NB4 (cell line): ENCODE measurements at places on chromosomes 1 and 21.

GRCh38 chr1:27099587-27100334 is 55.2 kb downstream of the SLC9A1 start:
- peak; percentile 90 for DNase-seq

DNA sequence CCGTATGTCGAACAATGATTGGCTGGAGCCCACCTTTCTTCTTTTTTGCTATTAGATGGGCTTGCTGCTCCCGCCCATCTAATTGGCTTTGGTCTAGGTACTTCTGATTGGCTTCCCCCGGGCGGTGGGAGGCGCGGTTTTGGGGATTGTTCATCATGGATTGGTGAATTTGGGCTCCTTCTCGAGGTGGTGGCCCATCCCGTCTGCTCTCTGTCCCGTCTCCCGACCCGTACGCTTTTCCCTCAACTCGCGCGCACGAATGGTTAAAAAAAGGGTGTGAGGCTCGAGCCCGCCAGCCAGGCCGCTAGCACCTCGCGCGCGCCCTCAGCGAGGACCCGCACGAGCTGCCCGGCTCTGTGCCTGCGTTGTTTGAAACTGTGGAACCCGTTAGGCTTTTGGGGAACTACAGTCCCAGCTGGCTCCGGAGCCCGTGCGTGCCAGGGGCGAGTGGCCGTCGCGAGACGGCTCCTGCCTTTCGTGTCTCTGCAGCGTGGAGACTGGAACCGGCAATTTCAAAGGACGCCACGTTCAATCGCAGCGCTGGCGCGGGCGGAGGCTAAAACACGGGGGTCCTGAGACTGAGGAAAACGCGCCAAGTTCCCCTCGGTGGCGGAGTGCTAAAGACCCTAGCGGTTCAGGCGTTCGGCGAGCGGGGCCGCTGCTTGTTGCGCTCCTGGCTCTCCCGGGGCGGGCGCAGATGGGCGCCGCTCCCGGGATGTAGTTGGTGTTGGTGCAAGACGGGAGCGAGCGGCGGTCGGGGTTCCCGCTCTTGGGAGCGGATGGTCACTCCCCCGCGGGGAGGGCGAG is at the start of gene USP1:
TSS of gene USP1 (plus strand) at position 584 of the 807 bp plus-strand sequence. CDS start 2,819 bp downstream, outside the sequence.
- DNase-seq, result peak; percentile 85

- DNase-seq, result no peak
Measured at GRCh38 chr1:157380523-157380922, 171.8 kb downstream of the FCRL5 start.

DNA sequence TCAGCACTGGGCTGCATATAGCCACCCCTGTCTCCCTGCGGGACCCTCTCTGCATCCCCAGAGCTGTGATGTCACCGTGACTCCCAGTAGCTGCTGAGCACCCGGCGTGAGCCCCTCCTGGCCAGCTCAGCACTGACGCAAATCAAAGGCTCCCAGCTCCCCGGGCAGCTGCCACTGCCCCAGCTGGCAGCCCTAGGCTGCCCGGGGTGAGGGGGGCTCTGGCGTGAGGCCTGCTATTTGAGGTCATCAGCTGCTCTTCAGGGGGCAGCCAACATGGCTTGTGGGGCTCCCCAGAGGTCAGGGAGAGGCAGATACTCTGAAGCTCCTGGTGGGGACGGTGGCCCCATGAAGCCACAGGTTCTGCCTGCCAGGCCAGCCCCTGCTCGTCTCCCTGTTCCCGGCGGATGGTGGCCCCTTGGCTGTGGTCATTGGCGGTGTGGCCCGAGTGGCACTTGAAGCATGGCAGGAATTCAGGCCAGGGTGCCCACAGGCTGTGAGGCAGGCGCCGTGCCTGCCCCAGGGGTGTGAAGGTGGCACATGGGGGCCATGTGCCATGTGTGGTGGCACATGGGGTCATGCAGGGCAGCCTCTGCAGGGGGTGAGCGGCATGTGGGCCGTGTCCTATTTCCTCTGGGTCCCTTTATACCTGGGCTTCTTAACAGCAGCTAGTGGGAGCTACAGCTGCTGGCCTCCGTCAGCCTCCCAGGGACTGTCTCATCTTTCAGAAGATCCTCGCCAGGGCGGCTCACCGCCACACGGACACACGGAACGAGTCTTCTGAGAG is 85.4 kb downstream of the SIK1 start:
- no peak for DNase-seq

DNA sequence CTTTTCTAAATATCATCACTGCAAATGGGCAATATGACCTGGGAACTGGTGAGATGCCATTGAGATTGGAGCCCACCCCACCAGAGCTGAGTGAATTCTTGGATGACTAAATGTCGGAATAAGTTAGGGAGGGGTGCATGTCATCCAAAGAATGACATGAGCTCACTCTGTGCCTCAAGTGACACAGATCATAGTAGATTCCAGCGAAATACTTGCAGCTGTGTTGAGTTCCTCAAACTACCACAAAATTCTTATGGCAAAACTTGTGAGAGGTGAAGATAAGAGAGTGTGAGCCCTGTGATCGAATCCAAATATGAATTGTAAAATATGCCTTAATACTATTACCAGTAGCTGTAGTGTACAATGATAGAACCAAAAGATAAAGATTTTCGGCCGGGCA is 2.3 kb upstream of the TCP10L start:
- DNase-seq, result no peak

DNA sequence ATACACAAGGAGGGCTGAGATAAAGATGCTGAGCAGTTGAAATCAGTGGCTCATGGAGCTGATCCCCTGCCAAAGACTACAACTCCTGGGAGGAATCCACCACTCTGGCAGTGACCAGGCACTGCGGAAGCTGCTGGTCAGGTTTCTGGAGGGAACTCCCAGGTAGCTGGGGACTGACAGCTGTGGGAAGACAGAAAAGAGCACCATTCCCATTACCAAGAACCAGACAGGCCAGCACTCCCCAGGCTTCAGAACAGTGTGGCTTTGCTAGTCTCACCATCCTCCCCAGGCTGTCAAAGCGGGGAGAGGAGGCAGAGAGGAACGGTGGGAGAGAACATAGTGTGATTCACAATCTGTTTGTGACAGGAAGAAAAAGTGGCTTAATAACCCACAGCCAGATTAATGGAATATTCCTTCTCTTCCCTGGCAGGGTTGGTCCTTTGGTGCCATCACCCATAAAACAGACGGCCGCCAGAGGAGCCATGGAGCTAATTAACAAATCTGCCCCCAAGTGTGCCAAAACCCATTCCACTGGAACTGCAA is 92.1 kb downstream of the MAB21L3 start:
- no peak for DNase-seq

- DNase-seq, result peak; percentile 91
Measured at GRCh38 chr21:35924714-35925301, 135.5 kb downstream of the SETD4 start.

GRCh38 chr1:89894210-89895201 is 73.7 kb downstream of the LRRC8D start:
- DNase-seq, result no peak

DNA sequence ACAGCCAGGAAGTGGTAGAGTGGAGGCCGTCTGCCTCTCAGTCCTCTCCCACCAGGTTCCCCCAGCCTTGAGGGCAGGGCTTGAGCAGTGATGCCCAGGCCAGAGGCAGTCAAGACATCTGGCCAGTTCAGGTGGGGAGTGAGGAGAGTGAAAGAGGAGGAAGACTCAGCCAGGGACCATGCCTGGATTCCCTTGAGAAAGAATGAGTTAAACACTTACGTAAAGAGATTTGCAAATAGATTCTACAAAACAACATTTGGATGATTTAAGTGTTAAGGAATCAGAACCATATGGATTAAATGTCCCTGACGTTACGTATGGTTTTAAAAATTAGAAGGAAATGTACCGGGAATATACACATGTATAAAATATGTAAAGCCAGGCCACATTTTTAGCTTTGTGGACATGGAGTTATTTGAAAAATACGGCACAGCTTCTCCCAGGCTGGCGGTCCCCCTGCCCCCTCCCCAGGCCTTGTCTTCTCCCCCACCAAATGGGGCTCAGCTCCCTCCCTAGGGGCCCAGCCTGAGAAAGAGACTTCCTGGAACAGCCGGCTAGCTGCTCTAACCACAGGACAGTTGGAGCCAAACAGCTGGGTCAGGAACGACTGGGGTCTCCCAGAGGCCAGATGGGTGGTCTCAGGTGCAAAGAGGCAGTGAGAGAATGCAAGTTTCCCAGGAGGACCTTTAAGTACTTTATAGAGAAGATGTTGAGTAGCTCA is 188.3 kb upstream of the EDN2 start:
- peak; percentile 50 for DNase-seq

DNA sequence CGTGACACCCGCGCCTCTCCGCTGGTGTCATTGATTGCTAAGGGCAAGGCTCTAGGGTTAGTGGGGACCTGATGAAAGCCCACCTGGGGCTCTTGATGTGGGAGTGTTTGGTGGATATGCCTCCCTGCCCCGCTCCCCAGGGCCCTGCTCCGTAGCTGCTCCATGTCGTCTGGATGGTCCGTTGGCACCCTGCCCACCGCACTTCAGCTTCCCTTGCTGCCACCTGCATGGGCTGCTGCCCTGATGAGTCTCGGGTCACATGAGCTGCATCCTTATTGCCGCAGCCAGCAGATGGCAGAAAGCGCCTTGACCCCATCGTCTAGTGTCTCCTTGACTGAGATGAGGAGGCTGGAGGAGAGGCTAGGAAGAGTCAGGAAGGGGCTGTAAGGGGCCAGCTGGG is 439.4 kb downstream of the CAMTA1 start:
- no peak for DNase-seq
